Renal cortical epithelial cell (primary cell): ENCODE measurements at places on chromosomes 11 and 22. TPM values are rescaled to one million over a fixed set of nuclear protein-coding genes. Genes with fewer than 3 reads are reported as not detected.
A peak's percentile ranks its signal among the peaks of the same experiment; 100 is the strongest.

DDIAS gene
- total RNA-seq, result 0.99 and 8.5 TPM in 2 replicates

APOA4 gene
- total RNA-seq, result not detected in 2 replicates

GRCh38 chr22:48331266-48331665 lies 1496.4 kb downstream of the BRD1 start:
- no peak for DNase-seq

GRCh38 chr22:30457981-30458380 lies 13.8 kb downstream of the SEC14L3 start:
- no peak for DNase-seq

DNA sequence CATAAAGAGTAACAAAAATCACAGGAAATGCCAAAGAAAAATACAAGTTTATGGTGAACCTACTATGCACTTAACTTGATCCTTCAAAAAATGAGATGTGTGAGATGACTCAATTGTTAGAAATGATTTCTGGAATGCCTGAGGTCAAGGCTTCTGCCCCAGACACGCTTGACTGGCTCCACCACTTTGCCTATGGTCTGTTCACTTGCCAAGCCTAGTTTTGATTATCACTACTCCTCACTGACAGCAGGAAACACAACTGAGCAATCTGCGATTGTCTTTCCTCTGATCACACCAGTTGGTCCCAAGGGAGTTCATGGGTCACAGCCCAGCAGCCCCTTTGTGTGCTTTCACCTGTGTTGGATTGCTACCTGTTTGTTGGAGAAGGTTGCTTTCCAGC lies 20.6 kb upstream of the PRDM10 start:
- DNase-seq, result peak; percentile 91

DNA sequence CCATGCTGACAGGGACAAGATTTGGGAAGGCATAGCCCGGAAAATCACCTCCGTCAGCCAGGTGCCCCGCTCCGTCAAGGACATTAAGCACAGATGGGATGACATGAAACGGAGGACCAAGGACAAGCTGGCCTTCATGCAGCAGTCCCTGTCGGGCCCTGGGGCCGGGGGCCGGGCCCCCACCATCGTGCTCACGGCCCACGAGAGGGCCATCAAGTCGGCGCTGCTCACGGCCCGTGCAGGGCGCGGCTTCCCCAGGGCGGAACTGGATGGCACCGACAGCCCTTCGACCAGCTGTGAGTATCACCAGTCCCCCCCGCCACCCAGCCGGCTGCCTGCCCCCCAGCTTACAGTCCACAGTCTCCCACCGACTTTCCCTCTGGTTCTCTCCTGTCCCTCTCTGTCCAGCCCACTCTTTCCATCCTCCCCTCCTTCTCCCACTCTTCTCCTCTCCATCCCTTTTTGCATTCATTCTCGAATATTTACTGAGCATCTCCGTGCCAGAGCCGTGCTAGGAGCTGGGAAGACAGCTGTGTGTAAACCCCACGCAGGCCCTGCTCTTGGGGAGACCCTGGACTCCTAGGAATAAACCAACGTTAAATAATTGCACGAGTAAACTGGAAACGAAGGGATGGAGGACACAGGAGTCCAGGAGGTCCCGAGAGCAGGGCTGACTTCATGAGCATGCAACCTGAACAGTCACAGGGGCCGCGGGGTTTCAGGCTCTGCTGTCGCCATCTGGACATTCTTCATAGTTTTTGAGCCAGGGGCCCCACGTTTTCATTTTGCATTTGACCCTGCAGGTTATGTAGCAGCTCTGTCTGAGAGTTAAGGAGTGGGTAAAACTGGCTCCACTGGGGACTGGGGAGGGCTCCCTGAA lies 62.8 kb downstream of the PRDM11 start:
- DNase-seq, result no peak

CNIH2 gene
- total RNA-seq, result 0.15 TPM in 1 of 2 replicates, not detected in the other

DNA sequence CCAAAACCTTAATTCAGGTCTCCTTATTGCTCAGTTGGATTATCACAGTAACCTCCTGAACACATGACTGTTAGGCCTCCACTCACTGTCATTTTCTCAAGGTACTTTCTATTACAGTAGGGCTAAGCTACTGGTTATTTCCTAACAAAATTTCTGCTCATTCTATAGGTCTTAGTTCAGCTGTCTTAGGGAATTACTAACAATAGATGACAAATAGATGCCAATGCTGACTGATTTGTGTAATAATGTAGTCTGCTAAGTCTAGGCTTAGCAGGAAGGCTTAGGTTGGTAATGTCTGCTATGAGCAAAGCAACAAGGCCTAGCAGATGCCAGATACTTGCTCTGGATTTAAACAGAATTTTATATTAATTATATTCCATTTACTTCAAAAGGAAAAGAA lies 58.1 kb downstream of the RSF1 start:
- DNase-seq, result no peak

DNA sequence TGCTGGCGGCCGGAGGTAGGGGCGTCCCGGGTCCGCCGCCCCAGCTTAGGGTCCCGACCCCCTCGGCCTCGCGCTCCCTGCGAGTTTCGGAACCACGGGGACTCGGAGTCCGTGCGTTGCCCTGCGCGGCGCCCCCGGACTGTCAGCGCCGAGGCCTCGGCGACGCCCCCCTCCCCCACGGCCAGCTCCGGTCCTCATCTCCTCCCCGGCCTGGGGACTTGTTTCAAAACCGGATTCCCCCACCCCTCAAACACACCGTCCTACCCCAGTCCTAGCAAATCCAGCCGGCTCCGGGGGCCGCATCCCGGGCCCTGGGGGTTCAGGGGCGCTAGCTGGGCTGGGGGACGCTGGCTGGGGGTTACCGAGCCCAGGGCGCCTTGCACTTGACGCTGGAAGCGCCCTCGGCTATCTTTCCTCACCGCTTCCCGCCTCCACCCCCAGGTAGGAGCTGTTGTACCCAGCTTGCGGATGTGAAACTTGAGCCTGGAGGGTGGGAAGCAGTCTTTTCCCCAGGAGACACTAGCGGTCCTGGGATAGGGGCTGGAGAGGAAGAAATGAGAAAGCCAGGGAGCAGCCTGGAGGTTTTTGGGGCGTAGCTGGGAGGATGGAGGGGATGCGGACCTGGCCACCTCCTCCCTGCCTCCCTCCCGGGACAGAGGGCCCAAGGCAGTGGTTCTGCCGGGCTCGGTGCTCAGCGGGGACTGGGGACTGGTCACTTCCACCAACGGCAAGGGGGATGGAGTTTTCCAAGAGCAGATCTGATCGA lies 550 bp downstream of the FBLN1 start:
- no peak for DNase-seq
